Foreskin keratinocyte (primary cell): ENCODE measurements at places on chromosomes 7 and 10. TPM values are rescaled to one million over a fixed set of nuclear protein-coding genes. Genes with fewer than 3 reads are reported as not detected.

The CFAP46 gene
- 1.8 and 2.1 TPM in 2 replicates for total RNA-seq

The TSC22D4 gene
- 37.8 and 44.4 TPM in 2 replicates for total RNA-seq

The SHH gene
- total RNA-seq: 0.11 TPM in 1 of 2 replicates, not detected in the other

The PPP1R17 gene
- not detected in 2 replicates for total RNA-seq

The PLXNA4 gene
- not detected in 2 replicates for total RNA-seq
